ENCODE measurements at places on chromosomes 13 and 19.

GRCh38 chr13:24066405-24067295 lies 93.9 kb upstream of the SPATA13 start:
- DNase-seq, result no peak

DNA sequence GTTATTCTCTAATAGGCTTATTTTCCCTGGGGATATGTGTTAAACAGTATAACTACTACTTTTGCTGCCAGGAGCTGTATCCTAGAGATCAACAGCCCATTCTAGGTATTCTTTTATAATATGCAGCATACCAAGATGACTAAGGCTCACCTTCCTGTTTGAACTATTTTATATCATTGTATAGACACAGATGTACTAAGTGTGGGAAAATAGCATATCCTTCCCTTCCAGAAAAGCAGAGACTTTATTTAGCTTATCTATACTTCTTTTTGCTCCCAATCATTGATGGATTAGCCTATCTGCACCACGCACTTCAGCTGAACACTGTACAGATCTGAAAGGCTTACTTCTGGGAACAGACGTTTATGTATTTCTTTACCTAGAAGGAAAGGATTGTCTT lies 82.6 kb downstream of the MAB21L1 start:
- DNase-seq, result no peak

DNA sequence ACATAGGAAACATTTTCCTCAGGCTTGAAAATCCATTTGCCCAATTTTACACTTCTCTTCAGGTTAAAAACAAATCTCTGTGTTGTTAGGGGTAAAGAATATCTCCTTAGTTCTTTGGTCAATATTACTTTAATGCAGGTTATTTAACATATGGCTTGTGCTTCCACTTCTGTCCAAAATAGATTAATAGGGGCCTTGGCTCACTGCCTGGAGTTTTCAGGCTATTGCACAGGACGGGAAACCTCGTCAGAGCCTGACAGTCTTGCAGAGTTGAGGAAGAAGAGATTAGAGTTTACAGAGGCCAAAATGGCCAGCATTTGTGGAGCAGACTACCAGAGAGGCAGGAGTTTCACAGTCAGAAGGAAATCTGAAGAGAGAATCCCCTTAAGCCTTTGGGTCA lies 863.9 kb upstream of the GPC6 start:
- no peak for DNase-seq

GRCh38 chr13:51978796-51979556 lies 32.3 kb downstream of the ATP7B start:
- no peak for DNase-seq

DNA sequence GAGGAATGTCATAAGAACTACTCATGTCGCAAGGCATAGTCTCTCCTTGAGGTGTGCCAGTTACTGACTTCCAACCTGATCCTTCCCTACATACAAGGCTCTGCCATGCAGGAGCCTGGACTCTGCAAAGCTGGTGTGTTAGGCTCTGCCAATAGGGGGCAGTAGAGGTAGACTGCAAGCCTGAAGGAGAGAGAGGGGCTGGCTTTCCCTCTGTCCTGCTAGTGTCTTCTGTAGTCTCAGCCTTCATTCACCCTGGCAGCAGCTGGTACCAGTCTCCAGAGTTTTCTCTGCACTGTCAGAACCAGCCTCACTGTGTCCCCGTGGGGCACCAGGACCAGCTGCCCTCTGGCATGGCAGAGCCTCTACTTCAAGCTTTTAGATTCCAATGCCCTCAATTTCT lies 14.5 kb downstream of the SHISA2 start:
- peak; percentile 10 for DNase-seq

GRCh38 chr19:50061650-50062049 lies 35.8 kb downstream of the ZNF473 start:
- no peak for DNase-seq

GRCh38 chr13:102878481-102878880 lies 32.6 kb downstream of the ERCC5 start:
- no peak for DNase-seq

DNA sequence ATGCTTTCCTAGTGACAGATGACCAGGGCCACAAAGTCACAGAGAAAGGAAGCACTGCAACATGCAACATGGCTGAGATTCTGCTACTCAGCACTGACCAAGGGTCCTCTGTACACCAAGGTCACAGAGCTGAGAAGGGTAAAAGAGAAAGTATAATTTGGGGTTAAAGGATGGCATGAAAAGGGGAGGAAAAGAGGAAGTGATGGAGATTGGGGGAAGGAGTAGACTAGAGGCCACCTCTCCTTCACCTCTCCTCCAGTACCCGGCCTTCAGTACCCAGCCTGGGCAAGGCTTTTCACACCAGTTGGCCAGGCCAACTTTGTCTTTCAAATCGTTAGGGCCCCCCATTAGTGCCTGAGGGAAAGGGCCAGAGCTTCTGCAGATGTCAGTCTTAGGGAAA lies 6.3 kb upstream of the RPS19 start:
- no peak for DNase-seq

GRCh38 chr13:33671560-33671959 lies 146.4 kb upstream of the RFC3 start:
- DNase-seq, result no peak

DNA sequence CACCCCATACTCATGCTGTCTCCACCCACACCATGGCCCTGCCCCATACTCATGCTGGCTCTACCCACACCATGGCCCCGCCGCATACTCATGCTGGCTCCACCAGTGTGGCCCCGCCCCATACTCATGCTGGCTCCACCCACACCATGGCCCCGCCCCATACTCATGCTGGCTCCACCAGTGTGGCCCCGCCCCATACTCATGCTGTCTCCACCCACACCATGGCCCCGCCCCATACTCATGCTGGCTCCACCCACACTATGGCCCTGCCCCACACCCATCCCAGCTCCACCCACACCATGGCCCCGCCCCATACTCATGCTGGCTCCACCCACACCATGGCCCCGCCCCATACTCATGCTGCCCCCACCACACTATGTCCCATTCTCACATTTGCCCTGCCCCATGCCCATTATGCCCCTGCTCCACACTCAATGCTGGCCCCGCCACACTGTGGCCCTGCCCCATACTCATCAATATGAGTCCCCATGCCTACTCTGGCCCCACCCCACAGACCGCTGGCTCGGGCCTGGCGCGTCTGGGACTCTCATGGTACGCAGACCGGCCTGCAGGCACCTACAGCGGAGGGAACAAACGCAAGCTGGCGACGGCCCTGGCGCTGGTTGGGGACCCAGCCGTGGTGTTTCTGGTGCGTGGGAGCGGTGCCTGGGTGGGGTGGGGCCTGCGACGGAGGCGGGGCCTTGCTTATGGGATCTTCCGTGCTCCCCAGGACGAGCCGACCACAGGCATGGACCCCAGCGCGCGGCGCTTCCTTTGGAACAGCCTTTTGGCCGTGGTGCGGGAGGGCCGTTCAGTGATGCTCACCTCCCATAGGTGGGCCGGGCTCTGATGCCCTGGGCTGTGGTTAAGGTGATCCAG lies 3.7 kb upstream of the ARHGAP45 start:
- DNase-seq, result peak; percentile 68

DNA sequence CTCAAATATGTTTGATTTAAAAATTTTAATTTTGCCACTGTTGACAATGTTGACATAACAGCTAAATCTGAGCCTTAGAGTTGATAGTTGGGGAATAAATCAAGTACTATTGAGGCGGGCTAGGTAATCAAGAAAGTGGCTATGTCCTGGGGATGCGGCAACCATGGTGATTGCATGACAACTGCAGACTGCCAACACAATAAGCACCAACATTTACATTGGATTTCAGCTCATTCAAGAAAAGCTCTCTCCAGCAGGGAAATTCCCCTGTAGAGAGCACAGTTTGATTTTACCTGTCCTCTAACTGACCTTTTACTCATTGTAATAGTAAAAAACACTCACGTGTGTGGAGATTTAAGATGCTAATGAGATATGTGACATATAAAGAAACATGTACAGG lies 63.1 kb downstream of the ZNF100 start:
- DNase-seq, result no peak

- DNase-seq, result no peak
These were observed 427 bp downstream of the ZNF160 start for GRCh38 chr19:53102756-53103233.

DNA sequence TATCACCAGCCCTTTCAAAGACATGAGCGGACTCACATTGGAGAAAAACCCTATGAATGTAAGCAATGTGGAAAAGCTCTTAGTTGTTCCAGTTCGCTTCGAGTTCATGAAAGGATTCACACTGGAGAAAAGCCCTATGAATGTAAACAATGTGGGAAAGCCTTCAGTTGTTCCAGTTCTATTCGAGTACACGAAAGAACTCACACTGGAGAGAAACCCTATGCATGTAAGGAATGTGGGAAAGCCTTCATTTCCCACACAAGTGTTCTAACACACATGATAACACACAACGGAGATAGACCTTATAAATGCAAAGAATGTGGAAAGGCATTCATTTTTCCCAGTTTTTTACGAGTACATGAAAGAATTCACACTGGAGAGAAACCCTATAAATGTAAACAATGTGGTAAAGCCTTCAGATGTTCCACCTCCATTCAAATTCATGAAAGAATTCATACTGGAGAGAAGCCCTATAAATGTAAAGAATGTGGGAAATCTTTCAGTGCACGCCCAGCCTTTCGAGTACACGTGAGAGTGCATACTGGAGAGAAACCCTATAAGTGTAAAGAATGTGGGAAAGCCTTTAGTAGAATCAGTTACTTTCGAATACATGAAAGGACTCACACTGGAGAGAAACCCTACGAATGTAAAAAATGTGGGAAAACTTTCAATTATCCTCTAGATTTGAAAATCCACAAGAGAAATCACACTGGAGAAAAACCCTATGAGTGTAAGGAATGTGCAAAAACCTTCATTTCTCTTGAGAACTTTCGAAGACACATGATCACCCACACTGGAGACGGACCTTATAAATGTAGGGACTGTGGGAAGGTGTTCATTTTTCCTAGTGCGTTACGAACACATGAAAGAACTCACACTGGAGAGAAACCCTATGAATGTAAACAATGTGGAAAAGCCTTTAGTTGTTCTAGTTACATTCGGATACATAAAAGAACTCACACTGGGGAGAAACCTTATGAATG lies 17.6 kb downstream of the ZNF791 start:
- DNase-seq, result no peak

- DNase-seq, result no peak
These were observed 77.8 kb downstream of the TSHZ3 start for GRCh38 chr19:31271306-31271911.

DNA sequence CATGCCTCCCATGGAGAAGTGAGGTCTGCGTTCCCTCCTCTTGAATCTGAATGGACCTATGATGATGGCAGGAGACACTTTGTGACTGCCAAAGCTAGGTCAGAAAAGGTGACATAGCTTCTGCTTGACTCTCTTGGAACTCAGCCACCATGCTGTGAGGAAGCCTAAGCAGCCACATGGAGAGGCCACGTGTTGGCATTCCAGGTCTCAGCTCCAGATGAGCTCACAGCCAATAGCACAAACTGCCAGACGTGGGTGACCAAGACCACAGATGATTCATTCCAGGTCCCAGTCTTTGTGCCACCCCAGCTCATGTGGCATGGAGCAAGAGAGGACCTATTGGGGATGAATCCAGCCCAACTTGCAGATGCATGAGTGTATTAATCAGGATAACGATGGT lies 8.7 kb upstream of the GGACT start:
- no peak for DNase-seq

GRCh38 chr19:10116085-10116865 lies 3.4 kb downstream of the EIF3G start:
- DNase-seq, result no peak

DNA sequence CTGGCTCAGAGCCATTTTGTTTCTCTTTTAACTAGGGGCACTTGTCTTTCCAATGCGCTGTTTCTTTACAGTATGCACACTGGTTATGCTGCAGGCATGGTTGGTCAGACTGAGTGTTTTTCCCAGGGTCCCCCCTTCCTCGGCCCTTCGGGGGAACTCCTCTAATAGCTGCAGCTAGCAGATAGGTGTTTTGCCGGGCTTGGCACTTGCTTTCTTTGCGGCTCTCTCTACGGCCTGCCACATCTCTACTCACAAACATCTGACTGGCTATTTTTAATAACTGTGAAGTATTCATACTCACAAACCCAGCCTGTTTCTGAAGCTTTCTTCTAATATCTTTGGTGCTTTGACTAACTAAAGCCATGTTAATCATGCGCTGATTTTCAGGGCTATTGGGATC lies 89.4 kb downstream of the SLC25A15 start:
- DNase-seq, result no peak

GRCh38 chr19:35291259-35291658 lies 702 bp upstream of the MAG start:
- DNase-seq, result no peak

- peak; percentile 12 for DNase-seq
These were observed 135.2 kb downstream of the PTPRS start for GRCh38 chr19:5205381-5205780.

- DNase-seq, result no peak
These were observed 55.9 kb upstream of the LATS2 start for GRCh38 chr13:21117104-21117809.

GRCh38 chr19:42402376-42403116 lies 12.4 kb upstream of the CNFN start:
- no peak for DNase-seq

- no peak for DNase-seq
These were observed 140.4 kb downstream of the PCDH20 start for GRCh38 chr13:61275251-61275650.
